ENCODE measurements at places on chromosomes 6 and 20.
A peak's percentile ranks its signal among the peaks of the same experiment; 100 is the strongest.

- no peak for DNase-seq
These were observed 298.6 kb downstream of the UBE3D start for GRCh38 chr6:82767037-82767436.

DNA sequence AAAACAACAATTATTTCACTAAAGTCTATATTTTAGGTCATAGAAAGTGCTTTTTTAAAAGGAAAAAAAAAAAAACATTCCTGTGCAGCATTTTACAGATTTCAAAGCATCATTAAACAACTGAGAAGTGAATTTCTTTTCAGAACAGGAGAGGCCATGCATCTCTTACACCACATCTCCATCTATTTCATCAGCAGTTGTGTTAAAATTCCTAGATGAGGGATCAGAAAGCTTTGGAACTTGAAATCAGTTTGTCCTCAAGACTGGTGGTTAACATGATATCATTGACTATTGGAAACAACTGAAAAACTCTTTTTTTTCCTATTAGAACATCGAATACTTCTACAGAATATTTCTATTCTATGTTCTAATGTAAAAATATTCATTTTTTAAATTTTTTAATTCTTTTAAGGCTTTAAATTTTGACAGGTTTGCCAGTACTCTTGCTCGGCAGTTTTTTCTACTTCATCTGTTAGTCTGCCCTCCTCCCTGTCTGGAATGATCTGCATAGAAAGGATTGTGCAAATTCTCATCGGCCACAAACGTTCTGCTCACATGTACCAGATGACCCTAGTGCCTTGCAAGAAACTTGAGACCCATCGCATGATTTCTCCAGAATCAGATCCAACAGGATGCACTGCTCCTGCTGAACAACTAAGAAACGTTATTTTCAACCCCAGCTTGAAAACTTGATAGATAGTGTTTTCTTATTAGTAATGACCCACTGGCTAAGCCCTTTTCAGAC is 411.0 kb upstream of the AGPAT4 start:
- no peak for DNase-seq

DNA sequence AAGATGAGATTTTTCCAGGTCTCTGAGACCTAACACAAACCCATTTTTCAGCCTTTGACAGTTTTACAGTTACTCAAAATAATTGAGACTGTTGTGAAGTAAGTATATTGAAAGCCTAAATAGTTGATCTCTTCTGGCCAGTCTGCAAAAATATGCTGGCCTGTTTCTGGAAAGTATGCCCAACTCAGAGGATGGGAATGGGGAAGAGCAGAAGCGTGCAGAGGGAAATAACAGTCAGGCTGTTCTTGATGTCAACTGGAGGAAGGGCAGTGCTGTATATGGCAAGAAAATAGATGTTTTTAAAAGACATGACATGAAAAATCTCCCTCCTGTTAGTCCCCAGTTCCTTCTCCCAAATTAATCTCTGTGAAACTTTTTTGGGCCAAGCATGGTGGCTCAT is 3.8 kb downstream of the GID8 start:
- no peak for DNase-seq

GRCh38 chr20:32563311-32564272 is 21.5 kb downstream of the NOL4L start:
- DNase-seq, result no peak

DNA sequence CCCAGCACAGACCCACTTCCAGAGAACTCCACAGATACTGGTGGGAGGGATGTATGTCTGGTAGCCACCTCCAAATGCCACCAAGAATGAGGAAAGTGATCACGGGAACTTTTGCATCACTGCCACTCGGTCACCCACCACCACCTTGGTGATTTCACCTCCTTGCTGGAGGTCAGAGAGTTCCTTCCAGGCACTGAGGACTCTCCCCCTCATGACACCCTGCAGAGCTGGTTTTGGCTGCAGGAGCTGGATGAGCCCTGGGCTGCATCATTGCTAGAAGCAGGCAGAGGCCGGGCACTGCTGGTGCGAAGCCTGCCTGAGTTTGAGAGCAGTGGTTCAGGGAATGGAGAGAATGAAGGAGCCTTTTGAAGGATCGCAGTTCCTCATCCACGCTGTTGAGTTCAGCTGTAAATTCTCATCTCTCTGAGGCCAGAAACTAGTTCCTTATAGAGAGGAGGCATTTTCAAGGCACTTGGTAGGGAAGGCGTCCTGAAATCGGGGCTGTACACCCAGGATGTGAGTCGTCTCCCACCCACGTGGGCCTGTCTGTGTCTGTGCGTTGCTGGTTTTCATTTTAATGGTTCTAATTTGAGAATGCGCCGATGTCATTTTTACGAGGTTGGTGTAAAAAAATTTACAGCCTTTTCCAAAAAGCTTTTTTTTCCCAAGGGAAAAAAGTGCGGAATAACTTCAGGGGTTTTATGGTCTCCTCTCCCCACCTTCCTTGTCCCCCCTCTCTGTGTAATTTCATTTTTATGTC is 25.0 kb downstream of the FOXP4 start:
- DNase-seq, result no peak

DNA sequence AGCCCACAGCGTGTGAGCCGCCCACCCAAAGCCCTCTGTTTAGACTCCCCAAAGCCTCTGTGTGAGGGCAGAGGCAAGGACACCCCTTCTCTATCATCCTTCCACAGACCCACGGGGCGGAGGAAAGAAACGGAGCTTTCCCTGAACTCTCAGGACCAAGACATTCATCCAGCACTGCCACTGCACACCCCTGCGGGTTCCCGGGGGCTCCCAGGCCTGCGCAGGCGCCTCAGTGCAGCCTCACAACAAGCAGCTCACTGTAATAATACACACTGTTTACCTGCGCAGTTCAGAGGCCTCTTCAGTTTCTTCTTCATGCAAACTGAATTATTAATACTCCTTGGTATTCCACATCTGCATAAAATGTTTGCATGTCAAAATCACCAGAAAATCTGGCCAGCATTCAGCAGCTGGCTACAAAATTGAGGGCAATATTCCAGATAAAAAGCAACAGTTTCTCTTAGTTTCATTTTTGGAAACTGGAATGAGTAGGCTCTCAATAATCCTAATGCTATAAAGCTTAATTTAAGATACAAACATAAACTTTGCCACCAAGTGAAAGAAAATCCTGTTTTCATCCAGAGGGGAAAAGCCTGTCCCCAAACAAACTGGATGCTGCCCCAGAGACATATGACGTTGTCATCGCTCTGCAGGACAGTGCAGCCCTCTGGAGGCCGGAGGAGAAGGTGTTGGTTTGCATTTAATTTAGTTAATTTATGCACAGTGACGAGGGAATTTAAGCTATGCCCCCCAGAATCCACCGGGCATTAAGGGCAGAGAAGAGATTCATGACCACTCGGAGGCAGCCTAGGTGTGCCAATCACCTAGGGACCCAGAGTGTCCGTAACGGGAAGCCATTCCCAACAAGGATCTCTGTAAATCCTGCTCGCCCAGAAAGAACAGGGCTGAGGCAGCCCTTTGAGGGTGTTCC is 45.3 kb downstream of the NINL start:
- DNase-seq, result no peak

DNA sequence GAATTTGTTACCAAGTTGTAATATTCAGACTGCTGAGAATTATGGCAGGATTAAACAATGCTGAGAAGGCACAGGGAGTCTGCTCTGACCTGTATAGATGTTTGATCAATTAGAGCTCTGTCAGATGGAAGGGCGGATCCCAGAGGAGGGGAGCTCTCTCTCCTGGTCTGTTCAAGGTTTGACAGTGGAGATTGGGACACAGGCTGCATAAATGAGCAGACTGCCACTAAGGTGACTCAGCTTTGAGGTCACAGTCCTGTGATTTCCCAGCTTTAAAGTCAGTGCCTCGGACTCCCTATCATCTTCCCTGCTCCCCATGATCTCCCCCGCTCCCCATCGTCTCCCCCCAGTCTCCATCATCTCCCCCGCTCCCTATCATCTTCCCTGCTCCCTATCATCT is 59.2 kb upstream of the SLC22A23 start:
- DNase-seq, result no peak

GRCh38 chr6:138245751-138246150 is 27.5 kb upstream of the PBOV1 start:
- no peak for DNase-seq

DNA sequence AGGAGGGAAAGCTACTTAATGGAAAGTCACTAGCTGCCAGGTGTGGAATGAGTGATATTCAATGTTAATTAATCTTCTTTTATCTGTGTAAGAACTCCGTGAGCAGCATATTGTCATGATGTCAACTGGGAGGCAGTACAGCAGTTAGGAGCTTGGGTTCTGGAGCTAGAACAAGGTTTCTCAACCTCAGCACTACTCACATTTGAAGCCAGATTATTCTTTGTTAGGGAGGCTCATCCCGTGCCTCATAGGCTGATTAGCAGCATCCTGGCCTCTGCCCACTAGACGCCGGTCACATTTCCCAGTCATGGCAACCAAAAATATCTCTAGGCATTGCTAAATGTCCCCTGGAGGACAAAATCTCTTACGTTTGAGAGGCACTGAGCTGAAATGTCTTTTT is 41.2 kb downstream of the BCAS1 start:
- DNase-seq, result no peak

GRCh38 chr6:51585264-51585663 is 502.1 kb downstream of the PKHD1 start:
- peak; percentile 26 for DNase-seq

DNA sequence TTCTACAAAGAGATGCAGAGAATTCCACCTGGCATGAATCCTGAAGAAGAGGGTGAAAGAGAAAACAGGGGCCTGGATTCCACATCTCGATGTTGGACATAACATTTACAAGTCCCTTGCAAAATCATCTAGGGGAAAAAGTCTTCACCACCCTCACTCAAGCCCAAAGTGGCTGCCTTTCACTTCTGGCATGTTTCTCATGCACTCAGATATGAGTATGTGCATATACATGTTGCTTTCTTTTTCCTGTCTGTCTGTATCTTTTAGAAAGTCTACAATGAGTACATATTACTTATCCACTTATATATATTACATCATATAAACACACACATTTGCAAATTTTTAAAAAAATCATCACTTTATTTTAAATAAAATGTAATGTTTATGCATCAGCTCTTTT is 159.3 kb downstream of the KIF6 start:
- no peak for DNase-seq

DNA sequence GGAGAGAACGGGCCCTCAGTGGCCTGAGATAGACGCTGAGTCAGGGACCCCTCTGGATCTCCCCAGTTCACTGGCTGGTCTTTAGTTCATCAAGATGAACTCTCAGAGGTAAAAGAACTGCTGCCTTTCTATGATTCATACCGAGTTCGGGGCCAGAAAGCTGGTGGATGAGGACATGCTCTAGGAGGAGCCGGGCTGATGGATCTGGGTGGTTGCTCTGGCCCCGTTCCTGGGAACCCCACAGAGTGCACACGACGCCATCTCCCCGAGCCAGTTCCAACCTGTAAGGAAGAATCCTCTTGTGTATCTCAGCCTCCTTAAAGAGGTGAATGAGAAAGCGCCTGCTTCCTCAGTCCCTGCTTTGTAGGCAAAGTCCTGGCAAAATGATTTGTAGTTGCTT is 142.6 kb upstream of the PDE10A start:
- DNase-seq, result no peak

DNA sequence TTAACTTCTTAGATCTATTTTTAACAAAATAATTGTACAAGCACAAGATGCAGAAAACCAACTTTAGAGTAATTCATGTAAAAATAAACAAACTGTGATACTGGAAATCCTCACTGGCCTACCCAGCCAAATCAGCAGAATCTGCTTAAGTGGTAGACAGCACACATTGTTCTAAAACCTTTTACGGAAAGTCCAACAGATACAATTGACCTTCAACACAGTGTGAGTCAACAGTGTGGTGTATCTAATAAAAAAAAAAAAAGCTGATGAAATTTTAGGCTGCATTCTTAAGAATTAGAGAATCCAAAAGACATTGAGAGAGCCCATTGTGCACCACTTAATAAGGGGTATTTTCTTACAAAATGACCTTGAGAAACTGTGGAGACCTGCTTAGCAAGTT is 174.5 kb downstream of the COL21A1 start:
- no peak for DNase-seq

DNA sequence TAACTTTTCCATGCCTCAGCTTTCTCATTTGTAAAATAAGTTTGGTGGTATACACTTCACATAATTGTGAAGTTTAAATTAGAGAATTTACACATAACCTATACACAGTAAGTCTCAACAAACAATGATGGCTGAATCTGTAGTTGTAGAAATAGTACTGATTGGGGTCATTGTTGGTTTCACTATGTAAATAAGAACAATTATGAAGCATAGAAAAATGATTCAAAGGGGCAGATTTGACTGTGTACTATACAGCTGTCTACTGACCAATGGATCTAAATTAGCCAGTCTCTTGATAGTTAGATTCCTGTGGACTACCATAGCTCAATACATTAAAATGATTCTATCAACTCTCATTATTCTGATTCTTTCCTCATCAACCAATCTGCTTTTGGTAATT is 181.1 kb upstream of the STXBP5 start:
- no peak for DNase-seq

DNA sequence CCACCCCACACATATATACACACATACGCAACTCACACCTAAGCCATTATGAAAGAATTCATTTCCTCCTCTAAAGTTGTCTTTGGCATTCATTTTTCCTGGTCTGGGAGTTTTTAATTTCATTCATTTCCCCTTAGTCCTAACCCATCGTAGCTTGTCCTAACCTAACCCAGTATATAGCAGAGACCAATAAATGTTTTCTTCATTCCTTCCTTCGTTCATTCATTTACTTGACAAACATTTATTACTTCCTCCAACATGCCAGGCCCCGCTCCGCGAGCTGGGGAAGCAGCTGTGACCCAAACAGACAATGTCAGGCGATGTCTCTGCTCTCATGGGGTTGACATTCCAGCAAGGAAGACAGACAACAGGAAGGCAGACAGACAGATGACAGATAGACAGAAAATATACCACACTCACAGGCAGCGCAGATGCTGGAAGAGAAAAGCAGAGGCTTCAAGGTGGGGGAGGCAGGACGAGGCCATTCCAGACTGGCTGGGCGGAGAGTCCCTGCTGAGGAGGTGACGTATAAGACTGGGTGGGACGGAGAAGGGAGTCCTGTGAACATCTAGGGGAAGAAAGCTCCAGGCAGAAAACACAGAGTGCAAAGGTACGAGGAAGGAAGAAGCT is 33.7 kb upstream of the SIRPA start:
- DNase-seq, result no peak

GRCh38 chr6:43665376-43665775 is 20.5 kb downstream of the RSPH9 start:
- no peak for DNase-seq

- DNase-seq, result no peak
These were observed 105.9 kb downstream of the SASH1 start for GRCh38 chr6:148448369-148449012.

- DNase-seq, result peak; percentile 73
These were observed 7.4 kb upstream of the SLC12A5 start for GRCh38 chr20:46021361-46022359.

DNA sequence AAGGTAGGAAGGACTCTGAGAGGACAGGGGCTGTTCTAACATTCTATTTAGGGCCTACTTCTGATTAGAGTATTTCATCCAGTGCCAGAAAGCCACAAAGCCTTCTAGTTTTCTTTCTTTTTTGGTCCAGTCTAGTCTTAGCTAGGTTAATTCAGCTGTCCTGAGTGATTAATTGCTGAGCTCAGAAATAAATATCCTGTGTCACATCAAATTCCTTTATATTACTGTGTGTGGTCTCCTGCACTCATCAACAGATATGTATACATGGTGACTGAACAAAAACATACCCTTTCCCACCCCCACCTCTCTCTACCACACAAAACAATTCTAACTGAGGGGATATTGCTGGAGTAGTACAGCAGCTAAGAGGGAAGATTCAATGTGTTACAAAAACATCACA is 601.5 kb upstream of the NRSN1 start:
- no peak for DNase-seq

GRCh38 chr20:47221036-47221625 is 135.4 kb downstream of the ZMYND8 start:
- DNase-seq, result no peak
